ENCODE measurements at places on chromosomes 2 and 18.

GRCh38 chr18:62935994-62936393 lies 220.7 kb downstream of the PHLPP1 start:
- DNase-seq, result no peak

DNA sequence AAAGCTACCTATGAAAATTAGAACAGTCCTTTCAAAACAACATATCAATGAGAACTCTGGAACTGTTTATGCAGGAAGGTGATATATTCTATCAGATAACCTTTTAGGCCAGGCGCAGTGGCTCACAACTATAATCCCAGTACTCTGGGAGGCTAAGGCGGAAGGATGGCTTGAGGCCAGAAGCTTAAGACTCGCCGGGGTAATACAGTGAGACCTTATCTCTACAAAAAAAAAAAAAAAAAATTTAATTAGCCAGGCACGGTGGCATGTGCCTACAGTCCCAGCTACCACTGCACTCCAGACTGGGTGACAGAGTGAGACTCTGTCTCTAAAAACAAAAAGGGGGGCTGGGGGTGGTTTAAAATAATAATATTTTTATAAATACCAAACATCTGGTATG lies 77.9 kb downstream of the OSBPL1A start:
- DNase-seq, result no peak

DNA sequence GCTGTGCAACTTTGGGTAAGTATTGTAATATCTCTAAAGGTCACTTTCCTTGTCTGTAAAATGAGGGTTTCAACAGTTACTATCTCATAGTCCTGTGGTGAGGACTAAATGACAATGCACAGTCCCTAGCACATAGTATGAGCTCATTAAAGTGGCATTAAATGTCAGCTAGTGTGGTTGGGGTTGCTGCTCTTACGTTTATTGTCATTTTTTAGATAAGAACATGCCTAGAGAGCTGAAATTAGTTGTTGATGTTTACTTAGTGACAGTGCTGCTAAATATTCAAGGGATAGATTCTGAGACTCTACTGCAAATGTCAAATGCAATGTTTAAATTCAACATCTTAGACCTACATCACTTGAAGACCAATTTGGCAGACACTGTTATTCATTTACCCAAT lies 356.1 kb upstream of the ETAA1 start:
- DNase-seq, result no peak

- no peak for DNase-seq
These were observed 138.9 kb downstream of the TNS1 start for GRCh38 chr2:217863883-217864282.

DNA sequence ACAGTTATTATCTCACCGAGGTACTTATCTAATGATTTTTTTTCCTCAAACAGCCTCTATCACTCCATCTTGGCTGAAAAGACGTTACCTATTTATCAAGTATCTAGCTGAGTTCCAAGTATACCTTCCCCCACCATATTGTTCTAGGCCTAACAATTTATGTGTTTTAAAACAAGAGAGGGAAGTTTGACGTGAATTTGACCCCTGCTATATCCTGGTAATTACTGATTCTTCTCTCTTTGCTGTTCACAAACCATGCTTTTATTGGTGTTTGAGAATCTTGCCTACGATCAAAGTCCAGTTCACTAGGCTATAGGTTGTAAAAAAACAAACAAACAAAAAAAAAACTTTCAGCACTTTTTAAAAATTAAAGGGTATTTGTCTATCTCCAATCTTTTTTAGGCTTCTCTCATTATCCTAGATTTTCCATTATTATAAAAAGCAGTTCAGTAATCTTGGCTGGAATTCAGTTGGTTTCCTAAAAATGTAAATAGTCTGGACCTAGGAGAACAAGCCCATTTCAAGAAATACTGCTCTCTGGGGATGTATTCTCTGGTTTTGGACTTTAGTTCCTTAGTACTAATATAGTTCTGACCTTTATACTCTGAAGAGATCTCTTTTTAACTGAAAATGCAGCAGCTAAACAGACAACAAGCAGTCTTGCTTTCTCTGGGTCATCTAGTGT lies 505.4 kb downstream of the CPS1 start:
- no peak for DNase-seq

- no peak for DNase-seq
These were observed 161.4 kb upstream of the ACVR2A start for GRCh38 chr2:147683380-147683779.

GRCh38 chr2:65880436-65880835 lies 448.0 kb upstream of the SPRED2 start:
- no peak for DNase-seq

DNA sequence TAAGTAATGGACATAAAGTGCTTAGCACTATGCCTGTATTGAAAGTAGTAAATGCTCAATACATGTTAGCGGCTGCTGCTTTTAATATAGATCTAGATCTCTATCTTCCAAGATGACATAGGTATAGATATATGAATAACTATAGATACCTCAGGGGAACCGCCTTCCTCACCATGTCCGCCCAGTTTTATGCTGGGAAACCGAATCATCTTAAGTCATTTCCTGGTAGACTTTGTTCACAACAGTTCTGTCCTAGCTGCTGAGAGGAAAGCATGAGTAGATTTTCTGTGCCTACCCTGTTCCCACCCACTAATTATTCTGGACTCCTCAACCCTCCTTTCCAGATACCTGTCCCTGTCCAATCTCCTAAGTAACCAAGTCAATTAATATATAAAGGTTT lies 21.6 kb upstream of the ITM2C start:
- peak; percentile 26 for DNase-seq

GRCh38 chr2:191401287-191401686 lies 156.1 kb downstream of the MYO1B start:
- DNase-seq, result no peak

- peak; percentile 58 for DNase-seq
These were observed 28.0 kb downstream of the CD28 start for GRCh38 chr2:203734276-203734983.

DNA sequence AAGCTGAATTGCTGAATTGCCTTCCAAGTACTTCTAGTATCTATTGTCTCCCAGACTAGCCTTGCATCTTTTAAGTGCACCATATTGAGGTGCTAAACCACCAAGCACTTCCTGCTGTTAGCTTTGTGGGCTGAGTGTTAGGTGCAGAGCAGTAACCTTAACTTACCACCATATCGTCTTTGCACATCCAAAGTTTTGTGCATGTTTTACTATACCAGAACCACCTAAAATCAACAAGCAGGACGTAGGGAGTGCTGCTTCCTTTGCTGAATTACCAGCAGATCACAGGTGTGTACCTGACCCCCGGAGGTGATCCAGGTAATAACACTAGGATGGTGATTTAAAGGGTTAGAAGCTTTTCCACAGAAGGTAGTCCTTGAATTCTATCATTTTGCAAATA lies 359.9 kb upstream of the HNRNPA3 start:
- DNase-seq, result peak; percentile 29

- DNase-seq, result no peak
These were observed 111.0 kb downstream of the TRIB2 start for GRCh38 chr2:12827721-12828120.

GRCh38 chr2:51575181-51575580 lies 543.2 kb upstream of the NRXN1 start:
- no peak for DNase-seq
